Activated gamma-delta T cell treated with Interleukin-2 at 50 U/mL for 16 hours (primary cell): ENCODE measurements at places on chromosomes 5 and 9.

- DNase-seq = no peak
Observed at GRCh38 chr5:74367241-74367733, 273.2 kb downstream of the ENC1 start.

DNA sequence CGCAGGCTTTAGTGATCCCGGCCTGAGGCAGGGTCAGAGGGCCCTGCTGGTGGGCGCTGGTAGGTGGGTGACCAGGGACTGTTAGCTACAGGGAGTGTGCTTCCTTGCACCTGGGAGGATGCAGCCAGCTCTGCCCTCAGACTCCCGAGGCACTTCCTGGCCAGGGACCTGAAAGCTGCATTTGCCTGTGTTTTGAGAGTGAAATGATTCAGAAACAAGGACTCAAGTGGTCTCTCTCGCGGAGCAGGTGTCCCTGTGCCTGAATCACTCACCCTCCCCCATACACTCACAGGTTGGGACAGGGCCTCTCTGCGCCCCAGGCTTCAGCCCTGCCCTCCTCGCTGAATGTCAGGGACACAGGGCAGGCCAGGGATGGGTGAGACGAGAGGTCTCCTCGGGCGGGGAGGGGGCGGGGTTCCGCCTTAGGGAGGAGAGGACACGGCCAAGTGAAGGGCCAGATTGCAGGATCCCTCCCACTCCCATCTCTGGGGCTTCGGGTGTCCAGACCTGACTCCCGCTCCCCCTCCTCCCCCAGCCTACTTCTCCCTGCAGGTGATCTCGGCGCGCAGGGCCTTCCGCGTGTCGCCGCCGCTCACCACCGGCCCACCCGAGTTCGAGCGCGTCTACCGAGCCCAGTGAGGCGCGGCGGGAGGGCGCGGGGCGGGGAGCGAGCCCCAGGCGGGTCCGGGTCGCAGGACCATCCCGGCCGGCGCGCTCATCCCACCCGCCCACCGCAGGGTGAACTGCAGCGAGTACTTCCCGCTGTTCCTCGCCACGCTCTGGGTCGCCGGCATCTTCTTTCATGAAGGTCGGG is 1.5 kb downstream of the LTC4S start:
- no peak for DNase-seq

GRCh38 chr5:102792705-102793104 is 37.6 kb downstream of the PAM start:
- no peak for DNase-seq

DNA sequence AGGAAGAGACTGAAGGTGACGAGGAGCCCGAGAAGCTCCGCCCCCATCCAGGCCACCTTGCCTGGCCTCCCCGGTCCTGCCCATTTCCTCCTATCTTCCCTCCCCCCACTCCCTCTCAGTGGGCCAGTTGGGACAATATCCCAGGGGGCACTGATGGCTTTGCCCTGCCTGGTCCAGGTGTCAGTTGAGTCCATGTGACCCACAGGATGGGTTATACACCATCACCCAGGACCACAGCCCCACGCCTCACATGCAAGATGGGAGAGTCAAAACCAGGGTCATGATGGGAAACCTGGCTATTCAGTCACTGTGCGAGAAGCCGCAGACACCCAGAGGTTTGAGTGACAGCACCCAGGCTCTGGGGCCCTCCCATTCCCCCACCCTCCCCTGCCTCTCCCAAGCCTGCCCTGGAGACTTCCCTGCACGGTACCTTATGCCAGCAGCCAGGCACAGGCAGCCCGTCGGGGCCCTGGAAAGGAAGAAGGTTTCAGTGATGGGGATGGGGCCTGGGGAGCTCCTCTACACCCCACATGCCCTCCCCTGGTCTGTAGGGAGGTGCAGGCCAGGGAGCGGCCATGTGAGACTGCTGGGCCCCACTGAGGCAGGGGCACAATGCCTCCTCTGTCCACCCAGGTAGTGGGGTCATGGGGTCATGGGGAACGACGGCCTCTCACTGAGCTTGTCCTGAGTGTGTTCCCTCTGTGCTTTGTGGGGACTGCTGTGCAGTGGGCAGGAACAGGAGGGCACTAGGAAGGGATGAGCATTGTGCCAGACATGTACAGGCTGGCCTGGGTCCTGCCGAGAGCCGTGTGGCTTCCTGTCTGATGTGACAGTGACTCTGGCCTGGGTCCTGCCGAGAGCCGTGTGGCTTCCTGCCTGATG is 6.3 kb upstream of the PHYKPL start:
- no peak for DNase-seq

GRCh38 chr5:126531543-126532120 is 63.4 kb downstream of the ALDH7A1 start:
- no peak for DNase-seq

GRCh38 chr5:126681970-126682369 is 81.2 kb downstream of the PHAX start:
- no peak for DNase-seq

DNA sequence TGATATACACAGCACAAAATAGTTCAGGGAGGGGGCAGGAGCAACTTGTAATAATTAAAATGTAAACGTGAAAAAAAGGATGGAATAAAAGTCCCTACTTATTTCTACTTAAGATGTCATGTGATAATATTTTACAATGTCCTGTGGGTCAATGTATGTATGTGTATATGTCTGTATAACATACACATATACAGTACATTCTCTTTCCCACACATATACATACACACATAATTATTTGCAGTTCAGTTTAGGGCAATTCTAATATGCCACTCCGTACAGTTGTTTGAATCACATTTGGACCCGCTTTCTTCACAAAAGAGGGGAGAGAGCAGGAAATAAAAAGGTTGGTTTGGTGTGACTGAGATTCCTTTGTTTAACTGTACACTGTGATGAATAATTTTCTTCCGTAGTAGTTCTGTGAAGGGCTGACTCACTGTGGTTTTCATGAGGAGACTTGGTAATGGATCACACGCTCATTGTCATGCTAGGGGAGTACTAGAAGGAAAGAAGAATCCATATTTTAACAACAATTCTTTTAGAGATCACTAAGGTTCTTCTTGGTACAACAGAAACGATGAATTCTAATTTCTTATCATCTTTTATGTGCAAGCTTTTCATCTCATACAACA is 26.2 kb upstream of the ACOT12 start:
- DNase-seq = no peak

- DNase-seq = no peak
Observed at GRCh38 chr5:151758141-151758429, 346 bp downstream of the ATOX1 start.
